ENCODE measurements at places on chromosomes 3 and 15.

GRCh38 chr3:150059241-150059640 is 88.5 kb upstream of the PFN2 start:
- DNase-seq: no peak

GRCh38 chr15:75420698-75421097 is 30.8 kb downstream of the SIN3A start:
- DNase-seq: no peak

GRCh38 chr15:85541744-85542143 is 161.3 kb downstream of the AKAP13 start:
- DNase-seq: no peak

DNA sequence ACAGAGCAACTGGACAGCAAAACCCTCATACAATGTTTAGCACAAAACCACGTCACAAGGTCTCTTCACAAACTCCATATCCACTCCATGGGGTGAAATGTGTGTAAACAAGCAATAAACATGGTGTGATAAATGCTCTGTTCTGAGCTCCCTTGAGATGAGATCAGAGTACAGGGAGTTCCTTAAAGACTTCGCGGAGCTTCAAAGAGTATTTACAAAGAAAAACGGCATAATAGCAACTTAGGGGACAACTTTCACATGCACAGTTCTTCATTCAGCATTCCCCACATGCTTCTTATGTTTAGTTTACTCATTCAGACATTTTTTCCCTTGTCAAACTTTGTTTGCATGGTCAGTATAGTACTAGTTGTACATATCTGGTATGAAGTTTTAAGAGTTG is 52.5 kb upstream of the SUCLG2 start:
- no peak for DNase-seq

GRCh38 chr15:59020322-59020721 is 32.9 kb downstream of the RNF111 start:
- DNase-seq: no peak

DNA sequence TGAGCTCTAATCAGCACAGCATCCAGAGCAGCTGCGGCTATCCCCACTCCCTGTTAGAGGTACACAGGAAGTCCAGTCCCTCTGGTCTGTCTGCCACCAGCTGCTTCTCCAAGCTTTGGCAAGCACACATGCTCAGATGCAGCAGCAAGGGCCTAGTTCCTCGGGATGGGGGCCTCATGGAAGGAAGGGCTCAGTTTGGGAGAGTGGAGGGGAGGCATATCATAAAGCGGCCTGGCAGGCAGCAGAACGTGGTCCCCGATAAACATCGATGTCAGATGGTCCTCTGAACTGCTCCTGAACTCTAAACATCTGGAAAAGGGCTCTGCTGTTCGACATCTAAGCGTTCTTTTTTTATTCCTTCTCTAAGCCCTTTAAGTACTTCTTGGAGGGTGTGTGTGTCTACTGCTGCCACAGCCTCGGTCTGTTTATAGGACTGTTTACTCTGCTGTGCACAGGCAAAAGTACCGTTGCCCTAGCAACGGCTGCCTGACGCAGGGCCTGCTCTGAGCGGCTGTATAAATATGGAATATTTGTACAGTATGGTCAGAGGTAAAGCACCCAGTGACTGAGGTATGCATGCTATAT is 74.6 kb downstream of the PRICKLE2 start:
- no peak for DNase-seq

DNA sequence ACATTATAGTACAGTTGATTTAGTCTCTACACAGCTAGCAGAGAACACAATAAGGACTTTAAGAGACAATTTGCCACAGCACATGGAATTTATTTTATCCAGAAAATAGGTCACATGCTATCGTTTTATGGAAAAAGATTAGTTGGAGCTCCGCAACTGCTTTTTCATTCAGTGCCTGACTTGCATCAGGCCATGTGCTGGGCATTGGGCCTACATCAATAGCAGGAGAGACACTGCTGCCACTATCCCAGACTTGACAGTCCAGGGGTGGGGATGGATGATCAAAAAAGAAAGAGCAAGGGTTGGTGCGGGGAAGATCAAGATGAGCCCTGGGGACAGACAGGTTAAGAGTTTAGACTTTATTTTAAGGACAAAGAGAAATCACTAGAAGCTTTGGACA is 75.2 kb upstream of the C3orf80 start:
- no peak for DNase-seq

- no peak for DNase-seq
Observed at GRCh38 chr3:169666076-169666375, 2.5 kb upstream of the MECOM start.

DNA sequence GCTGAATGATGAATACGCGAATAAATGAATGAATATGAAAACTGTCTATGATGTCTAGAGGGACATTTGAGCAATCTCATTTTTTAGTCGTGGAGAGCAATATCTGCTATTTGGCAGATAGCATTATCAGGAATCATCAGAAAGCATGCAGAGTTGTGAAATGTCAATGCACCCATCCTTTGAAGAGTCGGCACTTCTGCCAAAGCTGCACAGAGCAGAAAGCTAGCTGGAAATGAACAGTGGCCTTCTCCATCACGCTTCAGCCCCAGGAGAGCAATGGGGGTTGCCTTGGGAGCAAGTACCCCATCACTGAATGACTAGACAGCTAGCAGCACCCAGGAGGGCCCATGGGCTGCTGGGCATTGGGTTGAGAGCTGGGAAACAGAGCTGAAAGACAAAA is 69.1 kb upstream of the PROK2 start:
- DNase-seq: no peak

GRCh38 chr3:127112796-127113570 is 79.9 kb upstream of the PRR23E start:
- DNase-seq: no peak

GRCh38 chr15:99590913-99591646 is 25.3 kb downstream of the MEF2A start:
- no peak for DNase-seq

- DNase-seq: no peak
Observed at GRCh38 chr15:23854203-23854911, 167.3 kb upstream of the NDN start.

GRCh38 chr3:186381424-186382216 is 19.6 kb upstream of the DGKG start:
- DNase-seq: no peak

DNA sequence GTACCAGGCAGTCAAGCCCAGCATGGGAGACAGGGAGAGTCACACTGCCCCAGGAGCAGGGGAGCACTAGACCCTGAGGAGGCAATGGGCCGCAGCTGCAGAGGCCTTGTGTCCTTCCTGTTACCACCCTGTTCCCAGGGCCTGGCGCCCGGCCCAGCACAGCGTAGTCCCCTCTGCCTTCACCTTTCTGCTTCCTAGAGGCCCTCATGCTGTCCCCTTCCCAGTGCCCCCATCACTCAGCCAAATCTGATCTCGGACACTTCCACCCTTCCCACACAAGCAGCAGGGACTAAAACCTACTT is 6.9 kb upstream of the TBC1D2B start:
- DNase-seq: no peak

- no peak for DNase-seq
Observed at GRCh38 chr3:127784283-127784682, 38.0 kb downstream of the MGLL start.

DNA sequence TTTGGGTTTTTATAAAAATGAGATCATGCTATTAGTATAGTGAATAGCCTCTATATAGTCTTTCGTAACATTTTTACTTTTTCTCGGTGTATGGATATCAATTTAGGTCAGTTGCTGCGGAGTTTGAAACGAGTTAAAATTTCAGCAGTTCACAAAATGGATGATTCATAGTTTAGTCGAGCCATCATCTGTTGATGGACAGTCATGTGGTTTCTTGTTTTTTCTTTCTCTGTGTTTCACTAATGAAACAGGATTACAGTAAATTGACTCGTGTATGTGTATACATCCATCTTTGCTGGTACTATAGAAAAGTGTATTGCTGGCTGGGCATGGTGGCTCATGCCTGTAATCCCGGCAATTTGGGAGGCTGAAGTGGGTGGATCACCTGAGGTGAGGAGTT is 106.8 kb downstream of the IGF1R start:
- no peak for DNase-seq

DNA sequence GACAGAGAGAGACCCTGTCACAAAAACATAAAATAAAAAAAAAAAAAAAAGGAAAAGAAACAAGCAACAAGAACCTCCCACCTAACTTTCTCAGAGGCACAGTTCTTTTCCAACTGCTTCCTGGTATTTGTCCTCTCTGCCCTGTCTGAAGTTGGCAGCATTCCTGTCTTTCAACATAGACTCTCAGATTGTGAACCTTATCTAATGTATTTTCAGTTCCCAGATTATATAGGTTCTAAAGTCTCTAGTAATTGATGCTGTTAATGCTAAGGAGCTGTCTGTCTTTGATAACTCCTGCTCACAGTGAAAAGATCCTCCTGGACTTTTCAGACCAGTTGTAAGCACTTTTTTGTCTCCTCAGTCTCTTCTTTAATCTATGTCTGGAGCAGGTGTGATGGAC is 199.5 kb upstream of the P2RY1 start:
- no peak for DNase-seq

- DNase-seq: no peak
Observed at GRCh38 chr3:129617381-129618185, 11.1 kb upstream of the PLXND1 start.

DNA sequence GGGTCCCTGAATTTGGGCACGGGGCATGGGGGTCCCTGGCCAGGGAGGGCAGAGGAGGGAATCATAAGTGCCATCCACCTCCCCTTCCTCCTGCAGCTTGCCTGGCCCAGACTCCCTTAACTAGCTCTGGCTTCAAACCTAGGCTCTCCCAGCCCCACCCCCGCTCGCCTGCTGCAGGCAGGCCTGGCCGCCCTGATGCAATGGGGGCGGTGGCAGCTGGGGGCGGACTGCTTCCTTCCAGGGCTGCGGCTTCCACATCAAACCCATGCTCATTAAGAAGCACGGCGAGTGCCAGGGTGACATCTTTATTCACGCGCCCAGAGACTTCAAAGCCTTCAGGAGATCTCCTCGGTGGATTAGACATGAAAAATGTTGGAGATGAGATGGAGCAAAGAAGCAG is 123.1 kb downstream of the TPRA1 start:
- DNase-seq: no peak

DNA sequence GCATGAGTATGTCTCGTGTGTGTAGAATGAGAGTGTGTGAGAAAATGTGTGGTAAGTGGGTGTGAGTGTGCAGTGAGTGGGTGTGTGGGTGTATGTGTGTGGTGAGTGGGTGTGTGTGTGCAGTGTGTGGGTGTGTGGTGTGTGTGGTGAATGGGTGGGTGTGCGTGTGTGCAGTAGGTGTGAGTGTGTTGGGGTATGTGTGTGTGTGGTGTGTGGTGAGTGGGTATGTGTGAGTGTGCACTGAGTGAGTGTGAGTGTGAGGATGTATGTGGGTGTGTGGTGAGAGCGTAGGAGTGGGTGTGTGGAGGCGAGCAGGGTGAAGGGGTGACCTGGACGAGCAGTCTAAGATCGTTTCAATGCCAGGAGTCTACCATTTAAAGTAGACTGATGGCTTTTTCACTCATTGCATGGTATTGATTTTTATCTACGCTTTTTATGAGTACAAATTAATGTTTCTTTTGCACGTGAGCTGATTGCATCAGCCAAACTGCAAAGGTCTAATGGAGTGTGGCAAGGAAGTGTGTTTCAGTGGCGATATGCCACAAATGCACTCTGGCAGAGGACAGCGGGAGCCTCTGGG is 1.6 kb upstream of the CPN2 start:
- no peak for DNase-seq

DNA sequence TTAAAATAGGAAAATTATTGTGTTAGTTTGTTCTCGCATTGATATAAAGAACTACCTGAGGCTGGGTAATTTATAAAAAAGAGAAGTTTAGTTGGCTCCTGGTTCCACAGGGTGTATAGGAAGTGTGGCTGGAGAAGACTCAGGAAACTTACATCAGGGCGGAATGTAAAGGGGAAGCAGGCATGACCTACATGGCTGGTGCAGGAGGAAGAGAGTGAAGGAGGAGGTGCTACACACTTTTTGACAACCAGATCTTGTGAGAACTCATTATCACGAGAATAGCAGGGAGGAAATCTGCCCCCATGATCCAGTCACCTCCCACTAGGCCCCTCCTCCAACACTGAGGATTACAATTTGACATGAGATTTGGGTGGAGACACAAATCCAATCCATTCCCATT is 490.7 kb downstream of the RBMS3 start:
- DNase-seq: no peak

DNA sequence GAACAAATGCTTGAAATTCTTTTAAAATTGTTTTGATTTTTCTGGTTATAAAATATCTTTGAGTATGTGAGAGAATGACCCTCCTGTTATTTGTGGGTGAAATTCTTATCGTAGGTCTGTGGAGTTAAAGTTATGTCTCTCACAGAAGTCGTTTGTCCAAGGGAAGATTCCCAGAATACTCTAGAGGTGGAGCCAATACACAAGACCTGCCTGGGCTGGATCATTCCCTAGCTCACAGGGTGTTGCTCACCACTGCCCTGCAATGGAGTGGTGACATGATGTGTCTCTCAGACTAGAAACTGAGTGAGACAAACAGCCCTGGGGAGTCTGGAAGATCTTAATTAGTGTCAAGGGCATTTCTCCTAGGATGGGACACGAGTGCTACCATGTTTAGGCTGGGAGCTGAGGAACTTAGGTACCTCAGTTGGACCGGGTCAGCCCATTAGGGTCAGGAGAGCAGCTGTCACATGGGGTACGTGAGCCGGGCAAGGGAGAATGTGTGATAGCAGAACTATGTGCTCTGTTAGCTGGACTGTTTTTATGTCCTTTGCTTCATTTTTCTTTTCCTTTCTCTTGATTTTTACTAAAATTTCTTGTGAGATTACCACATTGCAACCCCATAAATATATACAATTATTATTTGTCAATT is 53.6 kb upstream of the MYO5C start:
- no peak for DNase-seq

DNA sequence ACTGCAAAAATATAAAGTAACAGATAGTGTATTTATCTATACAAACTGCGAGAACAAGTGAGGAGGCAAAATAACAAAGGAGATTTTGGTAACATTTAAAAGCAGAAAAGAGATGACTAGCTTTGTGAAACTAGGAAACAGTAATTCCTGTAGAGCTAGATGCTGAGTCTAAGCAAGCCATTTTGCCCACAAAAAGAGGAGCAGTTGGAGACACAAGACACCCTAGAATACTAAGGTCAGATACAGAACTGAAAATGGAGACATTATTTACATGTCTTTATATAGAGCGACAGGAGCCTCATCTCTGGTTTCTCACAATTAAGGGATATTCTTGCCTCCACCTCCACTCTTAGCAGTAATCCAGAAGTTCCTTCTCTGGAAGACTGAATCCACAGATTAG is 732.4 kb upstream of the GBE1 start:
- DNase-seq: no peak

DNA sequence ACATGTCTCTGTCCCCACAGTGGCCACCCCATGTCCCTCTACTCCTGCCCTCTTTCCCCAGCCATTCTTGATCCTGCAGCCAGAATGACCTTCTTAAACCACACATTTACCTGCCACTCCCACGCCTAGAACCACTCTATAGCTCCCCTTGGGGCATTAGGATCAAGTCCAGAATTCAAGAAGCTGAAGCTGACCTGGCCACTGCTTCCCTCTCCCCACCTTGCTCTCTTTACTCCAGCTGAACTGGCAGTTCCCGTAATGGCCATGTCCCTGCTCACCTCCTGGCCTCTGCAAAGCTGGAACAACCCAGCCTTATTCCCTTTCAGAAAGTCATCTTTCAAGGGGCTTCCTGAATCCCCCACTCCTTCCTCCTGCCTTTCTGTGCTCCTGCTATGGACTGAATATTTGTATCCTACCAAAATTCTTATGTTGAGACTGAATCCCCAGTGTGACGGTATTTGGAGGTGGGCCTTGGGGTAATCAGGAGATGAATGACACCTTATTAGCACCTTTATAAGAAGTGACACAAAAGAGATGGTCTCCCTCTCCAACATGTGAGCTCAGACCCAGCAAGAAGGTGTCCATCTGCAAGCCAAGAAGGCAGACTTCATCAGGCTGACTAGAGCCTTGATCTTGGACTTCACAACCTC is 3.8 kb downstream of the CSRNP1 start:
- no peak for DNase-seq
